HepG2 (cell line): ENCODE measurements at places on chromosomes 5 and 9.
A peak's percentile ranks its signal among the peaks of the same experiment; 100 is the strongest.

GRCh38 chr9:79977074-79977435, 405.3 kb downstream of the TLE4 start:
- DNase-seq, result no peak

GRCh38 chr9:3906437-3907213, 380.8 kb upstream of the RFX3 start:
- no peak for DNase-seq

GRCh38 chr5:151696470-151697061, 9.9 kb upstream of the SPARC start:
- no peak for DNase-seq

DNA sequence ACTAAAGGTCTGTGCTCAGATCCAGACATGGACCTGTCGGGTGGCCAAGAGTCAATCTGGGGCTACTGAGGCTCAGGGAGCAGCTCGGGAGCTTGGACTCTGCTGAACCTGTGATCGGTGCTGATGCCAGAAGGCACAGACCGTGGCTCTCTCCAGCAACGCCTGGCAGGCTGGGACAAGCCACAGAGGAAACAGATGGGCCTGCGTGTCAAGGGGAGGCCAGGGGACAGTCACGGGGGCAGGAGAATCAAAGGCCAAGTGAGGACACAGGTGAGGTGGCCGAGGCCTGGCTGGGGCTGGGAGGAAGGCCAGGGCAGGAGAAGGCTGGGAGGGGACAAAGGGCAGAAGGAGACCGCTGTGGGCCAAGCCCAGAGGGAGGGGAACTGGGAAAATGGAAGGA, 43.4 kb downstream of the EPB41L4B start:
- peak; percentile 33 for DNase-seq

GRCh38 chr9:3807601-3808000, 281.8 kb upstream of the RFX3 start:
- no peak for DNase-seq

- DNase-seq, result no peak
Observed at GRCh38 chr5:140230373-140230772, 55.4 kb downstream of the CYSTM1 start.

- no peak for DNase-seq
Observed at GRCh38 chr9:124019771-124020519, 8.4 kb downstream of the LHX2 start.

DNA sequence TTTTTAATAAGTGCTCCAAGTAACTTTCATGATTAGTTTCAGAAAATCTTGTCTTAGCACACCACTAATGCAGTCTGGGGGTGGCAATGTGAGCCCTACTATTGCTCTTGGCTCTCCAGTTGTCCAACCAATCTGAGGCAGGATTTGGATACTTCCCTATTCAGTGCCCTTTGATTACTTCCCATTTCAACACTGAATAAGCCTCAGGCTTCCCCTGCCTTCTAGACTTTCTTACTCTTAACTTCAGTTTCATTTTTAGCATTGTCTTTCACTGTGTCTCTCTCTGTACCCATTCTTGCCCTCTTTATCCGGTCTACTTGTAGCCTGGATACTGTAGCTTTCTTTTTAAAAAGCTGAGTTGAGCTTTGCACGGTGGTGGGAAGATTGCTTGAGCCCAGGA, 186.1 kb downstream of the C9orf152 start:
- no peak for DNase-seq

GRCh38 chr5:132074772-132075718, 1.5 kb downstream of the CSF2 start:
- no peak for DNase-seq

DNA sequence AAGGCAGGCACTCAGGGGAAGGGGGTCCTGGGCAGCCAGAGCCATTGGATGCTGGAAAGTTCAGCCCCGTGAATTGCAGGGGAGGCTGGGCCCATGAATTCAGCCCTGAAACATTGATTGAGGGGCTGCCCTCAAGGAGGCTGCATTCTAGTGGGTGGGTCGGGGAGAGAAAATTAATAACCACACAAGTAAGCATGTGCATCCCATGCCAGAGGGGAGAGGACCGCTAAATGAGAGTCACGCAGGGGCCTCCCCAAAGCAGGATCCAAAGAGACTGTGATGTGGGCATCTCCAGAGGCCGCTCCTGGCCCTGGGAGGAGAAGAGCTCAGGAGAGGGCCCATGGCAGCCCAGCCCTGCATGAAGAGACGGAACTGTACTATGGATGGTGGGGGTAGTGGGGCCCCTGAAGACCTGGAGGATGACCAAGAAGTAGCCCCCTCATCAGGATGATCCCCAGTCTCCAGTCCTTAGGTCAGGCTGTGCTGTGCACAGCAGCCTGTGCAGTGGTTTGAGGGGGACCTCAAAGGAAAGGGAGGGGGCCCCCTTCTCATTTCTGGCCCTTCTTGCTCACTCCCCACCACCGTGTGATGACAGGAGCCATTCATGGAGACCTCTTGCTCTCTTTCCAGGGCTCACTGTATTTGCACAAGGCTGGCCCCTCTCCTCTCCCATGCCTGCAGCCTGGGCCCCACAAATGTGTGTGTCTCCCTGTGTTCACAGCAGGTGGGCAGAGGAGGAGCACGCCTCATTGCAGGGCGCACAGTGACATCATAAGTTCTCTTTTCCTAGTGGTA, 233.6 kb upstream of the IRX1 start:
- no peak for DNase-seq

DNA sequence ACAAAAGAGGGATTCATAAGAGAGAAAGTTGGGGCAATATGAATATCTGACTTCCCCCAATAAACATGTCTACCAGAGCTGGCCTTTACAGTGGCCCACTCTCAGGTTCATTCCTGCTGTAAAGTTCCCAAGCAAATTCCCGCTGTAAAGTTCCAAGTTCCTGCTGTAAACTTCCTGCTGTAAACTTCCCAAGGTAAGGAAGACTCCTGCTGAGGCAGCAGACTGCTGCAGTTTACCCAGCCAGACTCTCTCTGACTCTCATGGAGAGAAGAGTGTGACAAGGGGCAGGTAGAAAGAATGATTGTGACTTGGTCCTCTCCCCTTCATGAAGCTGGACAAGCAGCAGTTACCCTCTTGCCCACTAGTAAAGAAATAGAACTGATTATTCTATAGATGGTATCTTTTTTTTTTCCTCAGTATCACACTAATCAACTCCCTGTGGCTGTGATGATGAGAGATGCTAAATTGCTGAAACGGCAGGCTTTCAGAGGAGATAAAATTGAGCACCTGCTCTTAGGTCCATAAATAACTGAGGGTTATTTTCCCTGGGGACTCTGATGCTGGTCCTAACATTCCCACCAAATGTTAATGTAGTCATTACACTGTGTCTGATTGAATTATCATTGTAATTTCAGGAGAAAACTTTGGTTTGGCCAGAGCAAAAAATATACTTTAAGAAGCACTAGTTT, 220.4 kb downstream of the PARP8 start:
- DNase-seq, result no peak

- DNase-seq, result no peak
Observed at GRCh38 chr5:79621056-79621455, 8.8 kb downstream of the TENT2 start.

GRCh38 chr9:69853421-69853820, 32.8 kb downstream of the CFAP95 start:
- DNase-seq, result no peak

DNA sequence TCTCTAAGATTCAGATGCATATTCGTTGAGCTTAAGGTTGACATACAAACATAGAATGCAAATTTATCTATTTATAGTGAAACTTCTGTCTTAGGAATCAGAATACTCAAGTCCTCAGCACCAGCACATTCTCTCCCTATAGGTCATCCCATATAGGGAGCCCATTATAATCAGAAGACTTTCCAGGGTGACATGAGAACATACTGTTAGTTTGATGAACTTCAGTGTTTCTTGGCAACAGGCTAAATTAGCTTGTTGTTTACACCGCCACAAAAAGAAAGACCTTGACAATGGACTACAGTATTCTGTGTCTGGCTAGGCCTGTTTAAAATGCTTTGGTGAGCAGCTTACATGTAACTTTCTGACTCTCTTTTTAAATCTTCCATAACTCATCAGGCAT, 104.2 kb downstream of the TAF11L14 start:
- DNase-seq, result no peak

GRCh38 chr5:159091065-159091464, 8.7 kb downstream of the EBF1 start:
- DNase-seq, result no peak

GRCh38 chr5:115583474-115583873, 18.8 kb downstream of the TICAM2 start:
- DNase-seq, result no peak

DNA sequence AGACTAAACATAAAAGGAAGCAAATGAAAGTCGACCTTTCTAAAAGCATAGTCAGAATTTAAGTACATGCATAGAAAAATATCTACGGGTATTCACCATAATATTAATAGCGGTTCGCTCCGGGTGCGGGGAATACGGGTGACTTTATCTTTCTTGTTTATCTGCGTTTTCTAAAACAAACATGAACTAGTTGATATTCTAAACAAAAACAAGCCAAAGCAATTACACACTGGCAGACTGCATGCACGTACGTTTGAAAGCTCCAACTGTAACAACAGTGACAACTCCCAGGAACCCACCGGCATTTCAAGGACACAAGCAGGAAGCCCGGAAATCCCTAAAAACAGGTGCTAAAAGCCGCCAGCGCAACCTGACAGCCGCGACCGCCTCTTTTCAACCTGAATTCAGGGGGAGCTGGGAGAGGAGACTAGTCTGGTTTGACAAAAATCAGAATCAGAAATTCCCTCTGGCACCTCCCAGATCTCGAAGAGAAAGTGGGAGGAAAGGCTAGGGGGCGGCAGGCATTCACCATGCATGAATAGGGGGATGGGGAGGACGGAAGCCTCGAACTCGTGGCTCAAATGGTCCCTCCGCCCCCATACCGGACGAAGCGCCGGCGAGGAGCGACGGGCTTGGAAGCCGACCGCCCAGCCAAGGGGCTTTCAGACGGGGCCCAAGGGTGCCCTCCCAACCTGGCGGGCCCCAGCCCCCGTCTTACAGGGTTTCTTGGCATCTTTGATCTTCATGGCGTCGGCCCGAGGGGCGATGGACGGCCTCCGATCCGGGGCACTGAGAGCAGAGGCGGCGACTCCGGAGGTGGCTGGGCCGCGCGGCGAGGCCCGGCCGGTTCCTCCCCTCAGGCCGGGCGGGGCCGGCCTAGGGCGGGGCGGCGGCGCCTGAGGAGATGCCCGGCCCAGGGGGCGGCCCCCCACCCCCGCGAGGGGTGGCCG, at the start of gene PANK3:
TSS of gene PANK3 (minus strand) at position 831 of the 950 bp plus-strand sequence. CDS start at position 746, 85 bp downstream.
- DNase-seq, result peak; percentile 51

- DNase-seq, result peak; percentile 46
Observed at GRCh38 chr5:55994495-55994997, at the start of gene IL6ST. TSS of gene IL6ST (minus strand) at chr5:55994963. CDS start at chr5:55976278, 18,685 bp downstream.

GRCh38 chr5:124614836-124615385, 131.5 kb downstream of the ZNF608 start:
- DNase-seq, result no peak

DNA sequence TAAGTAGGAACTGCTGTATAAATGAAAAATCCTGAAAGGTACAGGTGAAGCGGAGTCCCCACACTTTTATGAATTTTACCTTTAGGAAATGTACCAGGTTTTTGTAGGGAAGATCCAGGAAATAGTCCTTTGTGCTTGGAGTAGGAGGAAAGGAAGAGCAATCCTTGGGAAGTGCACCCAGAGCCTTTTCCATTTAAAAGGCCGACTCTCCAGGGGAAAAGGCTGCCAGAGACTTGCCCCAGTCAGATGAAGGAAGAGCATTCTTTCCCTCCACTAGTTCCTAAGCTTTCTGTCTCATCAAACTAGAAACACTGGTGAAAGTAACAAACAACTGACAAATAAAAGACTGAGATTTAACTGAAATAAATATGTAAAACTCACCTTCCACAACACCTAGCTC, 779.4 kb upstream of the CDH6 start:
- DNase-seq, result no peak

DNA sequence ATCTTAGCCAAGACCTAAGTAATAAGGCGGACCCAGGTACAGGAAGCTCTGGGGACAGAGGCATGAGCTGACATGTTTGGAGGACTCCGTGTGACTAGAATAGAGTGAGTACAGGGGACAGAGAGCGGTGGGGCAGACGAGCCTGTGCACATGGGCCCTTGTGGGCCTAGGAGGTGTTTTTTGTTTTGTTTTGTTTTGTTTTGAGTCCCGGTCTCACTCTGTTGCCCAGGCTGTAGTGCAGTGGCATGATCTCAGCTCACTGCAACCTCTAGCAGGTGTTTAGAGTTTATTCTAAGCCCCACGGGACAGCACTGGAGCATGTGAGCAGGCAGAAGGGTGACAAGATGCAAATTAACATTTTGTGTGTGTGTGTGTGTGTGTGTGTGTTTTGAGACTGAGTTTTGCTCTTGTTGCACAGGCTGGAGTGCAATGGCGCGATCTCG, 3.1 kb upstream of the EEIG1 start:
- DNase-seq, result no peak

DNA sequence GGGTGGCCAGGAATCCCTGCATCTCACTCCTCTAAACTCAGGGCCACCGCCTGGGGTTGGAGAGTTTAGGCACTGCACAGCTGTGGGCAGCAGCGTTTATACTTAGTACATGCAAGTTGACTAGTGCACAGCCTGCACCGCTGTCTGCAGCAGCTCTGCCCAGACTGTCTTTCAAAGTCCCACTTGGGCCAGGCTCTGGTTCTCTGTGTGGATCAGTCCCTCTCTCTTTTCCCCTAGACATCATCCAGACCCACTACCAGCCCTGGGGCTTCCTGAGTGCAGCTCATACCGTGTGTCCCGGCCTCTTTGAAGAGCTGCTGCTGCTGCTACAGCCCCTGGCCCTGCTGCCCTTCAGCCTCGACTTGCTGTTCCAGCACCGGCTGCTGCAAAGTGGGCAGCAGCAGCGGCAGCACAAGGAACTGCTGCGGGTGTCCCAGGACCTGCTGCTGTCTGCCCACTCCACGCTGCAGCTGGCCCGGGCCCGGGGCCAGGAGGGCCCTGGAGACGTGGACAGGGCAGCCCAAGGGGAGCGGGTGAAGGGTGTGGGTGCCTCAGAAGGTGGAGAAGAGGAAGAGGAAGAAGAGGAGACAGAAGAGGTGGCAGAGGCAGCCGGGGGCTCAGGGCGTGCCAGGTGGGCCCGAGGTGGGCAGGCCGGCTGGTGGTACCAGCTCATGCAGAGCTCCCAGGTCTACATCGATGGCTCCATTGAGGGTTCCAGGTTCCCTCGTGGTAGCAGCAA, 45.1 kb upstream of the TESK1 start:
- DNase-seq, result no peak

DNA sequence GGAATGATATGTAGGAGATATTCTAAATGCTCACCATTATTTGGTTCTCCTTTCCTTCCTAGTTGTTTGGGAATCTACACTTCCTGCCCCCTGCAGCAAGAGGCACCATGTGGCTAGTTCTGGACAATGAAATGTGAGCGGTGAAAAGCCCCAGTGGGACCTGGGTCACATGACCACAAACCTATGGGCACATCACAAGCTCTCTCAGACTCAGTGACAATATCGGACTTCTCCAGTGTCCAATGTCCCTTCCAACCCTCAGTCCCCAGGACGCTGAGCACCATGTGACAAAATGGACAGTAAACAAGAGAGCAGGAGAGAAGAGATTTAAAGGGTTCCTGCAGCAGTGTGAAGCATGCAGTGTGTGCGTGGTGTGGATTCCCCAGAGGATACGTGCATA, 44.6 kb upstream of the FOXE1 start:
- DNase-seq, result no peak

DNA sequence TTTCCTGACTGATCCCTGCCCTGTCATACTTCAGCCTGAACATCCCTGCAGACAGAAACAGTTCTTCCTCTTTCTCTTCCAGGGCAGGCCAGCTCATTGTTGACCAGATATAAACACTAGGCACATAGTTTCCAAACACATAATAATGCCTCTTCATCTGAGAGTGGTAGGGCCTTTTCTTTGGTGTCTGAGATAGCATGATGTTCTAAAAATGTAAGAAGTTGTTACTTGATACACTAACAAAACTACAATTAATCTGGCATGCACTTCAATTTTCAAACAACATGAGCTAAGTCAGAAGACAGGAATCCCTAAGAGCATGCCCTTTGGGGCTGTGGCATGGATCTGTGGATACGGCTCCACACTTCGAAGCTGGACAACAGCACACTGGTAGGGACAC, 246.6 kb downstream of the SPOCK1 start:
- no peak for DNase-seq
